NCI-H748 treated with DMSO at 0.1 percent for 48 hours (cell line): ENCODE measurements at places on chromosomes 11 and 22.

GRCh38 chr11:13223112-13223511 is 54.5 kb upstream of the BMAL1 start:
- no peak for DNase-seq

DNA sequence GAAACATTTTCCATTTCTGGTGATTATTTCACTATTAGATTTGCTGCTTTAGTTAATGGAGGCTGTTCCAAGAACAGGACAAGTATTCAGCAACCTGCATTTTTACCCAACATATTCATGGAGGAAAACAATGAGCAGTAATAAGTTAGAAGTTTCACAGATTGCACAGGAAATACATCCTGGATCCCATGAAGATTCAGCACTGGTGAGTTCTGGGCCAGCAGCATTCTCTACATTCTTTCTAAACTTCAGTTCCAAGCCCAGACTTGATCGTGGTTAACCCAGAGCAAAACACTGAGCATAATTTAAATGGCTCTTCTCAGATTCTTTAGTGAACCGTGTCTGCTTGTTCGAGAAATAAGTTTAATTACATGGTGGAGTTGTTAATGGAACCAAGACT is 3.8 kb downstream of the FJX1 start:
- no peak for DNase-seq

- DNase-seq, result peak; percentile 19
Measured at GRCh38 chr11:107859459-107860239, 1.1 kb upstream of the SLC35F2 start.

DNA sequence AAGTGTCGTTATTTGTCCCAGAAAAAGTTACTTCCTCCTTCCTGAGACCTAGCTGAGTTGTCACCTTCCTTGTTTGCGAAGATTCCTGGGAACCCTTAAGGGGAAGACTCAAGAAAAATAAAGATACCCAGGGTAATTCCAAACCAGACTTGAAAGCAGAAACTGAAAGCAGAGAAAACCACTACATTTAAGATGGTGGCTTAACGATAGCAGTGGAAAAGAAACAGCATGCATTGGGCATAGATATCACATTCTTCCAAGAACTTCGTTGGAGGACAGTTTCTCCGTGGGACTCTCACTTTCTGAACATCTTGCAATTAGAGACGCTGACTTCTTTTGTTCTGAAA is 89.1 kb downstream of the FAM76B start:
- no peak for DNase-seq

GRCh38 chr11:131186629-131187101 is 183.8 kb upstream of the NTM start:
- DNase-seq, result no peak

DNA sequence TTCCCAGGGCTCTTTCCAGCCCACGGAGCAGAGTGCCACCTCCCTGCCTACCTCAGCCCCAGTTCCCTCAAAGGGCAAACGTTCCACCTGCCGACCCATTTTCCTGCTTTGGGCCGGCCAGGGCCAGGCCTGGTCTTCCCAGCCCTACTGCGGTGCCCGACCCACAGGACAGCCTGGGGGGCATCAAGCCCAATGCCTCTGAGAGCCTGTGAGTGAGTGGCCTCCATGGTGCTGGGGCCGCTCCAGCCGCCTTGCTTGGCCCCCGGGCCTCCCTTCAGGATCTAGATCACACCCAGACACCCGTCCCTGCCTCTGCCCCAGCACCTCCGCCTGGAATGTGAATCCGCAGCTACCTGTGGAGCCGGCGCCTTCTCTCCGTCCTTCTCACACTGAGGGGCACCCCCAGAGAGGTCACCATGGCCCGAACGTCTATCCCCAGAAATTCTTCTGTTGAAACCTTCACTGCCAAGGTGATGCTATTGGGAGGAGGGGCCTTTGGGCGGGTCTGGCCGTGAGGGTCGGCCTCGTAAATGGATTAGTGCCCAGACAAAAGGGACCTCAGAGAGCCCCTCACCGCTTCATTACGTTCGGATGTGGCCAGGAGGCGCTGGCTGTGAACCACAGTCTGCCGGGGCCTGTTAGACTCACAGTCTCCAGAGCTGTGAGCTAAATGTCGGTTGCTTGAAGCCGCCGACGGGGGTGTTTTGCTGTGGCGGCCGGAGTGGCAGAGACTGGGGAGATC is 36.2 kb upstream of the BRSK2 start:
- no peak for DNase-seq

GRCh38 chr22:24550902-24551435 is 4.0 kb downstream of the GUCD1 start:
- DNase-seq, result no peak

- no peak for DNase-seq
Measured at GRCh38 chr11:129598378-129598777, 217.3 kb upstream of the TMEM45B start.

DNA sequence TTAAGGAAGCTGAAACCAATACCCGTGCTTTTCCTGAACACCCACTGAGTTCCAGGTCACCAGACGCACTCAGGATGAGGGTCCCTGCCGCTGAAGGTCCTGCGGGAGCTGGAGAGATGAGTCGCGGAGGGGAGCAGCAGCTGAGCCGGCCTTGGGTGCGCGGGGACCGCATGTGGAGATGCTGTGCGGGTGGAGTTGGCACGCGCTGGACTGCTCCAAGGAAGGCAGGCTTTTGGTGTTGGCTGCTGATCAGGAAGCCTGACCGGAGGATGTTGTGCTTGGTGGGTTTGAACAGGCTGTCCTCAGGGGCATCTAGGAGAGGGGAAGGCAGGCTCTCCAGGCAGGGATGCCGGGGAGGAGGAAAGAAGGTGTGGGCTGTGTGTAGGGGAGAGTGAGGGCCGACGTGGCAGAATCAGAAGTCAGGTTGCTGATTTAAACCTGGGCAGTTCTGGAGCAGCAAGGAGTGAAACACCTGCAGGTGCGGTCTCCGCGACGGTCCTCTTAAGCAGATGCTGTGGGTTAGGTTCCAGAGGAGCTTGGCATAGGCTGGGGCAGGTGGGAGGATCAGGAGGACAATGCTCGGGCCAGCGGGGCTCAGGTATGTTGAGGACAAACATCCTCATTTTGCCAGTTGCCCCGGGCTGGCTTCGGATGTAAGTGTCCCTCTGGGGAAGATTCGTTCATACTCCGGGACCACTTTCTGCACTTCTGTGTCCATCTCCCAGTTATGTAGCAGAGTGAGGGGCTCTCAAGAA is 197.5 kb upstream of the B3GAT1 start:
- no peak for DNase-seq
